ENCODE measurements at places on chromosomes 16 and 17.

GRCh38 chr16:23206986-23207385 lies 24.4 kb downstream of the SCNN1G start:
- no peak for ATAC-seq

DNA sequence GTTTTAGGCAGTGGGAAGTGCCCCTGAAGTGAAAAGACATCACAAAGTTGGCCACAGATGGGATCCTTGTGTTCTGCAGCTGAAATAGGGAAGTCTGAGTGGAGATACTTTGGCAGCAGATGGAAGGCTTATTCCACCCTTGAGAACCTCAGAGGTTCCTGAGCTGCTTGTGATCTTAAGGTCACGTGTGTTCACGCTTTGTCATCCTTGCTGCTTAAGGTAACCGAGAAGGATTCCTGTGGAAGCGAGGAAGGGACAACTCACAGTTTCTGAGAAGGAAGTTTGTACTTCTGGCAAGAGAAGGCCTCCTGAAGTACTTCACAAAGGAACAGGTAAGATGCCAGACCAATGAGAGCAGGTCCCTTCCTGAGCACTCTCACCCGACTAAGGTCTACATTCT lies 12.2 kb downstream of the ADAP2 start:
- no peak for ATAC-seq

GRCh38 chr17:38786372-38786771 lies 13.0 kb downstream of the PIP4K2B start:
- ATAC-seq = no peak

DNA sequence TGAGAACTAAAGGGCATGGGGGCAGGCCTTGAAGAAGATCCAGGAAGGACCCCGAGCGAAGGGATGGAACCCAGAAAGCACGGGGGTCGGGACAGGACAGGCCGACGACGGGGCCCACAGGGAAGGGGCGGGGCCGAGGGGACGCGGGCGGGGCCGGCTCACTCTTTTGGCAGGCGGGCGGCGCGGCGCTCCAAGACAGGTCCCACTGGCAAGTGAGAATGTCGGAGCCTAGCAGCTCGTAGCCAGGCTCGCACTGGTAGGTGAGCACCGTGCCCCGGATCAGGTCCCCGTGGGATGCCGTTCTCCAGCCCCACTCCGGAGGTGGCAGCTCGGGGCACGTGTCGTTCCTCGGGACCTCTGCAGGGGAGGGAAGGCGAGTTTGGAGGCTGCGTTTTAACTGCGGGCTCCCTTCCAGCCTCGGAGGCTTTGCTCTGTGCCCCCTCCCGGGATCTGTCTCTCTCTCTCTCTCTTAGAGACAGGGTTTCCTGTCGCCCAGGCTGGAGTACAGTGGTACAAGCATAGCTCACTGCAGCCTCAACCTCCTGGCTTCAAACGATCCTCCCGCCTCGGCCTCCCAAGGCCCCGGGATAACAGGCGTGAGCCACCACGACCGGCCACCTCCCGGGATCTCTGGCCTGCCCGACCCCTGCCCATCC lies 13.7 kb upstream of the CDIPT start:
- peak; percentile 10 for ATAC-seq

GRCh38 chr17:78933959-78934568 lies 8.9 kb upstream of the TIMP2 start:
- ATAC-seq = no peak

Data from stimulated activated memory B cell treated with anti-CD40 and anti-IgM and Interleukin-4, amounts not matched to agents 10 μg/mL and 1 μg/mL and 100 μg/mL, for 72 hours (primary cell).